Activated T-helper 9 cell treated with anti-CD3 and anti-CD28 coated beads, Interleukin-2, amount 50 U/mL, for 16 hours (primary cell): ENCODE measurements at places on chromosomes 16 and 17.

DNA sequence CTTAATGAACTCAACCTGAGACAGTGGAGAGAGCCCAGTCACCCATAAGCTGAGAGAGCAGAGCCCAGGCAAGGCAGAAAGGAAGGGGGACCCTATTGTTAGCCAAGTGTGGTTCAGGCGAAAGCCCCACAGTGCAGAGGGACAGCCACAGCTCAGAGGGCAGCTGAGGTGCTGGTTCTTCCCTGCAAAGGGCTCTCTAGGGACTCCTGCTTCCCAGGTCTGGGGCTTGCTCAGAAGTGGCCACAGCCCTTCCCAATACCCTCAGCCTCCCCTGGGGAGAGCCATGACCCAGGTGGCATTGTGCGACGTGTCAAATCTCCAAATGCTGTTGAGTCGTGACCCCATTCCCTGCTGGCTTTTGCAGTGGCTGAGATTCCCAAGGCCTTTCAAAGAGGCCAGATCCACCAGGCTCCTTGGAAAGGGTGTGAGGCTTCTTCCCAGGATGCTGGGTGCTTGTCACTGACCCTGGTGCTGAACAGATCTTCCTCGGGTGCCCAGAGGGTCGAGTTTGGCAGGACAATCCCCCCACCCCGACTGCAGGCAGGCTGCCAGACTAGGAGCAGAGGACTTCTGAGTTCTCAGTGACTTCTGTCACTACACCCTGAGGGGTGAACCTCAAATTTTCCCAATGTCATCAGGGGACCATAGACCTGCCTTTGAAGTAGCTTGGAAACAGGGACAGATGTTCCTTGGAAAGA is 2.5 kb upstream of the CCL17 start:
- no peak for DNase-seq

GRCh38 chr16:66001432-66001831 is 365.1 kb upstream of the CDH5 start:
- no peak for DNase-seq

- no peak for DNase-seq
Observed at GRCh38 chr17:51761105-51761504, 397.4 kb downstream of the CA10 start.

DNA sequence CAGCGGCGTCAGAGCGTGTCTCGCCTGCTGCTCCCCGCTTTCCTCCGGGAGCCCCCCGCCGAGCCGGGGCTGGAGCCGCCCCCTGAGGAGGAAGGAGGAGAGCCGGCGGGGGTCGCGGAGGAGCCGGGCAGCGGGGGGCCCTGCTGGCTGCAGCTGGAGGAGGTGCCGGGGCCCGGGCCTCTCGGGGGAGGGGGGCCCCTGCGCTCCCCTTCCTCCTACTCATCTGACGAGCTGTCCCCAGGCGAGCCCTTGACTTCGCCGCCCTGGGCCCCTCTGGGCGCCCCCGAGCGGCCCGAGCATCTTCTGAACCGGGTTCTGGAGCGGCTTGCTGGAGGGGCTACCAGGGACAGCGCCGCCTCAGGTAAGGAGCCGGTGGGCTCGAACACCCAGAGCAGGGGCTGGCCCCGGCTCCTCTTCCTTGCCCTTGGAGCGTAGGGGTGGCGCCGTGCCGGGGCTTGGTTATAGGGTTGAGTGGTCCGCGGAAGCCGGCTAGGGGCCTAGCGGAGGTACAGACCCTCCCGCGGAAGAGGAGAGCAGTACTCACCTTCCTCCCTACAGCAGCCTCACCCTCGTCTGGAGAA is 841 bp downstream of the RAPGEFL1 start:
- no peak for DNase-seq

DNA sequence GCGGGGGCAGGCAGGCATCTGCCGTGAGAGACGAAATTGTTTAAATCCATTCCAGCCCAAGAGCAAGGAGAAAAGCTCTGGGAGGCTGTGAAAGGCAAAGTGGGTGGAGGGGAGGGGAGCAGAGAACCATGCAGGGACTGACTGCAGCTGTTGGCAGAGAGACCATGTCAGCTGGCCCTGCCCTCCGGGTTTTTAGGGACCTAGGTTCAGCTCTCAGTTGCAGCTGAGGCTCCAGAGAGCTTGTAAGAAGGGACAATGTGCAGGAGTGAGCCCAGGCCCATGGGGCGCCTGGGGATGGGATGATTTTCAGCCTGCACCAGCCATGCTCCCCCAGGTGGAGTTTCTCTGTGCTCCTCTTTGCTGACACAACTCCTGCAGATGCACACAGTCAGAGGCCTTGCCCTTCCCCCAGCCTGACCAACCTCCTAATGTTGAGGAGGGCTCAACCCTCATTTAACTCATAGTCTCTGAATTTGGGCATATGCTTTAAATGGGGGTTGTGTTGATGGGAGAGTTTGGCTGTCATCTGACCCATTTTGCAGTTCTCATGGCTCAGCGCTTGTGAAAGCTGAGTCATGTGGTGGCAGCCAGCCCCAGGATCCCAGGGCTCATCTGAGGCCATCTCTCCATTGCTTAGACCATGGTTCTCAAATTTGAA is 70.9 kb downstream of the PLXDC1 start:
- DNase-seq: no peak

GRCh38 chr17:44533533-44534246 is 23.6 kb upstream of the FZD2 start:
- peak; percentile 75 for DNase-seq

- no peak for DNase-seq
Observed at GRCh38 chr16:73217654-73218053, 169.7 kb upstream of the ZFHX3 start.

- no peak for DNase-seq
Observed at GRCh38 chr16:67645397-67646121, 615 bp downstream of the CARMIL2 start.

DNA sequence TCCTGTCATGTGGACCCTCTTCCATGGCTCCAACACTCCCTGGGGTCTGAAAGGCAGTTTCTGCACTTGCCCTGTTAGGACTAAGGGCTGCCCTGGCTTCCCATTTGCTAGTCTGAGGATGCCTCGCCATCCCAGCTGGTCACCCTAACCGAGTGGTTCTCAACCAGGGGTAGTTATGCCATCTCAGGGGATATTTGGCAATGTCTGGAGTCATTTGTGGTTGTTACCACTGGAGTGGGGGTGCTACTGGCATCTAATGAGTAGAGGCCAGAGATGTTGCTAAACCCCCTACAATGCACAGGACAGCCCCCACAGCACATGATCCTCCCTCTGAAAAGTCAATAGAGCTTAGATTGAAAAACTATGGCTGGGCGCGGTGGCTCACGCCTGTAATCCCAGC is 26.9 kb upstream of the CDH1 start:
- no peak for DNase-seq

- no peak for DNase-seq
Observed at GRCh38 chr17:10050597-10051101, 145.6 kb upstream of the RCVRN start.

GRCh38 chr17:74008196-74008595 is 195.3 kb upstream of the RPL38 start:
- no peak for DNase-seq

DNA sequence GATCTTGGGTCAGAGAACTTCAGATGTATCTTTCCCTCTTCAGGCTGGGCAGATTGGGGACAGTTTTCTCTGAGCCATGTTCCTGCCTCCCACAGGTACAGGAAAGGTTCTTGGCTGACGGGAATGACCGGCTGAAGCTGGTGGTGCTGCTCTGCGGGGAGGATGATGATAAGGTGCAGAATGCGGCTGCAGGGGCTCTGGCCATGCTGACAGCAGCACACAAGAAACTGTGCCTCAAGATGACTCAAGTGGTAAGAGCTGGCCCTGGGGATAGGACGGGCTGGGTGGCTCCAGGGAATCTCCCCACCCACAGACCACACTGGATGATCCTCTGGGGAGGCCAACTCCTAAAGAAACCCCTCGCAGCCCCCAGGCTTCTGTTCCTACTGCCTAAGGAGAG is 10.9 kb downstream of the SLC35G3 start:
- DNase-seq: no peak

GRCh38 chr17:1648173-1648962 is 1.3 kb downstream of the RILP start:
- DNase-seq: no peak

DNA sequence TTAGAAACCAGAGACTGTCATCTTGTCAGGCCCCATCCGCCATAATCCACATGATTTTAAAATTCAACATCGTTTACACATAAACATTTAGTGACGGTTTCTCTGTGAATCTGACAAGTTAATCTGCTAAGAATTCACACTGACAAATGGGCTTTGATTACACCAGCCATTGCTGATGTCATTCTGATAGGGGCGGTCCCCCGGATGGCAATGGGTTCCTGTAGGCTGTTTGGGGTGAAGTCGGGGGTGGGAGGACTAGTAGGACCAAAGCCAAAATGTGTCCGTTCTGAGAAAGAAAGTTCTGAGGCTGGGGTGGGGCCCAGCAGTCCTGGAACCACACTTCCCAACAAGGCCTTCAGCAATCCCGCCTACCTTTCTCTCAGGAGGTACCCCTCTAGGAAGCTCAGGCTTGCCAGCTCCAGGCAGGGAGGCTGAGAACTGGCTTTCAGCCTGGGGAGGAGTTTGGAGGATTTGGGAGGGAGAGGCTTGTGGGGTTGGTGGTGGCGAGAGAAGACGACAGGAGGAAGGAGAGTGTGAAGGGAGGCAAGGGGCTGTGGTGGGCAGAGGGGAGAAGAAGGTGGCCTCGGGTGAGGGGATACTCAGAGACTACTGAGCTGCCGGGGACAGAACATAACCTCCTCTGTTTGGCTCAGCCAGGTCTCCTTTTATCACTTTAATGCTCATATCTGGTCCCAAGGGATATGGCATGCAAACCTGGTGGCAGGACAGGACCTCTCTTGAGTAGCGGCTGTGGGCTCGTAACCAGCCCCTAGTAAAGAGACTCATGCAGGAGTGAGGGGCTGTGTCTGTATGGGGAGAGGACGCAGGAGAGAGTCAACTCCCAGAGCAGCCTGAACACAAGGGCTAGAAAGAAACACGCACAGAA is 8.6 kb downstream of the HIC1 start:
- DNase-seq: no peak

- no peak for DNase-seq
Observed at GRCh38 chr16:20336955-20337354, 9.6 kb upstream of the GP2 start.

DNA sequence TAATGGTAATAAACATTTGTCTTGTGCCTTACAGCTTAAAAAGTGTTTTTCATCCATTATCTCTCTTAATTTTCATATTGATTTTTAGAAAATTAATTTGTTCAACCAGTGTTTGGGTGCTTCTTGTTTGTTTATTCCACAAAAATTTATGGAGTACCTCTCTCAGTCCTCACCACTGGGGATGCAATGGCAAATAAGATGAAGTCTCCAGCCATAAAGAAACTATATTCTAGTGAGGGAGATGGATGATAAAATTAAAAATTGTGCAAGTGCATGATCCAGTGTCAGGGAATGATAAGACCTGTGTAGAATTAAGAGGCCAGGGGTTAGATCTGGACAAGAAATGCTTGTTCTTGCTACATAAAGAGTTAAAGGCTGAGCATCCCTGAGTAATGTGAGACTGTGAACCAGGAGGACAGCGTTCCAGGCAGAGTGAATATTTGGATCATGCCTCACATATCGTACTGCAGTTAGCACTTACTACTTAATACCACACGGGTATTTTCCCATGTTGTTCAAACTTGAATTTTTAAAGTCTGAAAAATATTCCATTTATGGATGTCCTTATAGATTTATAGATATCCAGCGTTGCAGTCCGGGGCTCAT is 535.7 kb upstream of the HSBP1 start:
- DNase-seq: no peak
